ENCODE measurements at places on chromosomes 3 and 15. TPM values are rescaled to one million over a fixed set of nuclear protein-coding genes. Genes with fewer than 3 reads are reported as not detected.

Gene KCNAB1
- total RNA-seq, result 3.3 TPM

Gene SLC38A3
- not detected for total RNA-seq

Gene PRKCI
- 49.4 TPM for total RNA-seq

DNA sequence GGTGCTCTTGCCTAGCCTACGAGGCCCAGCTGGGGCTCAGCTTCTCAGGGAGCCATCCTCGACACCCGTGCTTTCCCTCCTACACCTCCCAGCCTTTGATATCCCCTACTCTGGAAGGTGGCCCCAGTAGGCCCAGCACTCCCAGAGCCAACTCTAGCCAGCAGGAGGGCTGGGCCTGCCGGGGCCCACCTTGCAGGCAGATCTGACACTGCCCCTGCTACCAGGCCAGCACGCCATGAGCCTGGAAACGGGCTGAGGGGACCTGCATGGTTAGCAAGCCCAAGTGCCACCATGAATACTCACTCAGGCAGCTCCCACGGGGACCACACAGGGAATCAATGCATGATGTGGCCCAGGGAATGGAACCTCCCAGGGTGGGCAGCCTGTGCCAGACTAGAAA is 123.7 kb downstream of the SMAD6 start:
- DNase-seq, result no peak

- no peak for DNase-seq
These were observed 24.8 kb upstream of the SLMAP start for GRCh38 chr3:57731311-57731710.

DNA sequence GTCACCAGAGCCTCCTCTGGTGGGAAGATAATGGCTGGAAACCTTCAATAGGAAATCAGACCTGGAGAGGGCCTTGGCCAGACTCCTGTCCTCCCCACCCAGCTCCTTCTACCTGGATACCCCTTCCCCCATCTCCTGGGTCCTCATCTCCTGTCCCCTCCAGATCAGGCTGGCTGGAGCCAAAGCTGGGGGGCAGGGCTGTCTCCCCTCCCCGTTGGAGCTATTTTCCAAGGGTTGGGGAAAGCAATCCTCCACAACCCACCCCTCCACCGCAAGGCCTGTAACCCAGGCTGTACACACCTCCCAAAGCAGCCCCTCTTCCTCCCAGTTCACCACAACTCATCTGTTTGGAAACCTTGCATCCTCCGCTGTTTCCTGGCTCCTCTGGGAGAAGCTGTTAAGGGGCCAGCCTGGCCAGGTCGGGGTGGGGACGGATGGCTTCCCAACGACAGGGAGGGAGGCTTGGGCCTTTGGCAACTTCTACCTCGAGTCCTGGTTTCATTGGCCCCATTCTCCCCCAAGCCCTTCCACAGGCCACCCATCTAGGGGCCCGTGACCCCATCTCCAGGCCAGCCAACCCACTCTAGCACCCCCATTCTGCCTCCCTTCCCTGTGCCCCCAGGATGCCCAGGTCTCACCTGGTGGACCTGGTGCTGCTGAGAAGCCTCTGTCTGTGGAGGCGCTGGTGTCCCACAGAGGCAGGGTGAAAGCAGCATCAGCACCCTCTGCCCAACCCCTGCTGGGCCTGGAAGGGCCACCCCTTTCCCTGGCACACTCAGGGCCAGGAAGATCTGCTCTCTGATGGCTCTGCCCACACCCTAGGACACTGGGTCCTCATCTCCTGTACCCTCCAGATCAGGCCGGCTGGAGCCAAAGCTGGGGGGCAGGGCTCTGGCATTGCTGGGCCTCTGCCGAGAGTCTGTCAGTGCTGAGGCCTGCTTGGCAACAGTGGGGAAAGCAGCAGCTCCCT is 22.1 kb upstream of the GOLGA6C start:
- DNase-seq, result no peak

DNA sequence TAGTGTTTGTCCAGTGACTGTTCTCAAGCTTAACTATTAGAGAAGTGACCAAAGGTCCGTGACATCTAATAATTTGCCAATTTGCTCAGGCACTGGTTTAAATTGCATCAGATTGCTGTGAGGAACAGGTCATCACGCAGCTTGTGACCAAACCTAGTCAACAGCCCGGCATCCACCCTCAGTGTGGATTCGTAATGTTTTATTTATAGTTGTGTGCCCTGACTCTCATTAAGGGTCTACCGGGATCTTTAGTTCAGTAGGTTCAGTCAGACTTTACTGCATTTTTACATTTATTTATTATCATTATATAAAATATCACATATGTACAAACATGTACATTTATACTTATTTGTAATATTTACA is 46.4 kb upstream of the PGPEP1L start:
- no peak for DNase-seq

GRCh38 chr3:23797491-23797890 is 8.3 kb upstream of the UBE2E1 start:
- no peak for DNase-seq

- DNase-seq, result no peak
These were observed 25.7 kb downstream of the ATOSA start for GRCh38 chr15:52653431-52653964.

DNA sequence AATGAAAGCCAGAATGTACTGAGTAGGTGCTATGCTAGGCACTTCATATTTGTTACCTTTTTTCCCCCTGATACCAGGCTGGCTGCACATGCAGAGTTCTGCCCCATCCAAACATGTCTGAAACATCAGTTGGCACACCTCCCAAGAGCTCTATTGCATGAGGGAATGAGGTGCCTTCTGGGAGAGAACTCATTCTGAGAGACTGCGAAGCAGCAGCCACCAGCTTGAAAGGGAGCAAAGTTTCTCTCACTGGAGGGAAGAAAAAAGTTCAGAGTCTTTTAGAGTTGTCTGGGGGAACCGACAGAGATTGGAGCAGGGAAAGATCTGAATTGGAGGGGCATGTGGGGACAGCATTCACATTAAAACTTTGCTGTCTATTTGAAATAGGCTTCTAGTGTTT is 84.1 kb downstream of the AGBL1 start:
- DNase-seq, result no peak

- no peak for DNase-seq
These were observed 46.1 kb downstream of the SMAD6 start for GRCh38 chr15:66747886-66748707.

Data from left colon (tissue), 2 donors.